CD4-positive, alpha-beta T cell (primary cell): ENCODE measurements at places on chromosomes 2 and 18.

DNA sequence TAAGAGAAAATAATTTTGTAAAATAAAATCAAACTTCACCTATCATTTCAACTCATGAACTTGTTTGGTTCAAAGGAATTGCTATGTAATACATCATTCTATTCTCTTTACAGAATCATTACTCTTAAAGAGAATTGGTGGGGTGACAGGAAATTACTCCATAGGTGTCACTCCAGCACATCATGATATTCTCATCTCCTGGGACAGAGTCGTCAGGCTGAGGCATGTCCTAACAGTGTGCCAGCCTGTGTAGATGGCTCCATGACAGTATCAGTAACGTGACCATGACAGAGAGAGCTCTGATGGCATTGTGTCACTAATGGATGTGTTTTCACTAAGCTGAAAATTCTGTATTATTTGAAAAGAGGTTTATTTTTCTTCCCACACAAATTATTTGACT, 13.9 kb downstream of the SPATS2L start:
- no peak for DNase-seq

DNA sequence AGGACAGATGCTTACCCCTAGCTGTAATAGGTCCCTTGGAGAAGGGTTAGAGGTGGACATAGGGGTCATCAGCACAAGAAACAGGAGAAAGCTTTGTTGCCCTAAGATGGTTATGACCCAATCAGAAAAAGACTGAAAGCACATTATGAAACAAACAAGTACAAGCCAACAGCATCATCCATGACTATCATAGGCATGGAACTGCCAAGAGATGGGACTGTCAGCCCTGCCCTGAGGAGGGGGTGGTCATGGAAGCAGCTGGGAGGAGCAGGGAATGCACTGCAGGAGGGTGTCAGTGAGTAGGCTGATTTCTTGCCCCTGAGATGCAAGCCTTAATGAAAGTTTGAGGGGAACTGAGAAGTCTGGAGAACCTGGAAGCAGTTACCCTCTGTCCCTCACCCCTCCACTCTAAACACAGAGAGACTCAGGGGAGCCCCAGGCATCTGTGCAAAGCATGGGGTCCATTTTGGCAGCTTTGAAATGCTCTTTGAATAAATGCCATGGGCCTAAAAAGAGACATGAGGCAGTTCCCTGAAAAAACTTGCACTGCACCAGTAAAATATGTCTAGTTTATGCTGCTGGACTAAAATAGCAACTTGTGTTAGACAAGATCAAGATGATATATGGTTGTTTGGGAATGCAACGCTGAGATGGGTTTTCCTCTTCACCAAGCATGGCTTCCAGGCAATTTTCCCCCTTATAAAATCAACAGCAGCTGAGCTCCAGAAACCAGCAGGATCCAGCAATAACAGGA, 122.7 kb upstream of the ZFP36L2 start:
- DNase-seq: no peak

- no peak for DNase-seq
Measured at GRCh38 chr2:206937555-206937954, 1.8 kb upstream of the CPO start.

DNA sequence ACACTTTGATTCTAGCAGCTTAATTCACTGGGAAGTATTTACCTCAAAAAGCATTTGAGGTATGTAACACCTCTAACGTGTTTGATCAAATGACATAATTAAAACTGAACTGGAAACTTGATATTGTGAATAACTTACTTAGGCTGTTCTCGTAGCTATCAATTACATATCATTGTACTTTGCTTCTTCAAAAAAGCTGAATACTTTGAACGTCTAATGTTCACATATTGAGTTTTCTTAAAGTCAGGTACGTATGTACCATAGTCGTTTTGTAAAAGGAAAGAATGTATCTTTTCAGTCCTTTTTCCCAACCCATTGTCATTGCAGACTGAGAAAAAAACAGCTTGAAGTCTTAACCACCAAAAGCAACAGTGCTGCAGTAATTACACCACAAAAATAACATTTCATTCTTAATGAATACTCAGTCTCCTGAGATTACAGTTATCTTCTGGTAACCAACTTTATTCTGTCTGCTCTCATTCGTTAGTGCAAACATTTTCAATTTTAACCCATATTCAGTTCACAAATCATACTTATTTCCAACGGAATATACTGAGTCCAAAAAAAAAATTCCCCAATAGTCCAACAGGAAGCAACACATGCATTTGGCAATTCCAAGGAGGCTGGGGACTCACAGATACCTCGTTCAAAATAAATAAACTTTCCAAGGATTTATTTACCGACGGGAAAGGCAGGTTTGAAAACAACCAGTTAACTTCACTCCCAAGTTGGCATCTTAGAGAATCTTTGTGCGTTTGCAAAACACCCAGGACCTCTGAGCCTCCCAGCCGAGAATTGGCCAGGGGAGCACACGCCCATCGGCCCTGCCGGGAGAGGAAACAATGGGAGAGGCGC, 1.1 kb downstream of the CHN1 start:
- DNase-seq: peak; percentile 4

GRCh38 chr2:240219208-240219890, 78.9 kb upstream of the OTOS start:
- DNase-seq: no peak

DNA sequence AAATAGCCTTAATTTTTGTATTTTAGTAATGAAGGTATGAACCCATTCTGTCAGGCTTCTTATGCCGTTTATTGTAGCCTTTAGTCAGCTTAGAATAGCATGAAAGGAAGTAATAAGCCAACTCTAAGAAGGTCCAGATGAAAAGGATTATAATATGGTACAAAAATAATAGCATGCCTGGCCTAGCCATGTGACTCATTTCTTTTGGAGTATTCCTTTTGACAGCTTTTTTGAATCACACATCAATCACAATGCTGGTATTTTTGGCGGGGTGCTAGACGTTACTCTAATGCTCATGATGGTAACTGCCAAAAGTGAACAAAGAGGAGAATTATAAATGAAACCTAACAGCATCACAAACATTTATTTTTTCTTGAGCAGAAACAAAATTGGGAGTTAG, 19.9 kb downstream of the FMNL2 start:
- DNase-seq: no peak

- DNase-seq: no peak
Measured at GRCh38 chr2:55165626-55166025, 66.5 kb downstream of the CLHC1 start.

DNA sequence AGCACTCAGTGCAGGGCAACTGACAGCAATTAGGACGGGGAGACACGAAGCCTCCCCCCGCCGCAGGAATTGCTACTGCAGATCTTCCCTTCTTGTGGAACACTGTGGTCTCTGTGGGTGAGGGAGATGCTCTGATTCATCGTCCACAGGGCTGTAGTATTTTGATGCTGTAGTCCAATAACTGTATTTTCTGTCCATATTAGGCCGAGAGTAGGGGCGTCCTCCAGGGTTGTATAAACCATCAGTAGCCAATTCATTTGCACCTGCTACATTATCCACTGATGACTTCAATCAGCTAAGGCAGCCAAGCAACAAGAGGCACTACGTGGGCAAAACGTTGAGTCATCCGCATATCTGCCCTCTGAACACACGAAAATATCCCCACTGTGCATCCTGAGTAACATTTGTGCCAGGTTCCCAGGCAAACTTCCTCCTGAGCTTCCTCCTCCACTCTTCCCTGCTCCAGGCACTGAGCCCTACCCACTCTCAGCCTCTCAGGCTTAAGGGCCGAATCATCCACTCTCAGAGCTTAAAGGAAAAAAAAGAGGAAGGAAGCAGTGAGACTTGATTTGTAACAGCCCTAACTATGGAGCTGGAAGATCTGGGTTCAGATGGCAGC, 62.1 kb downstream of the LBH start:
- no peak for DNase-seq

- DNase-seq: no peak
Measured at GRCh38 chr2:55869637-55870325, 53.8 kb downstream of the EFEMP1 start.

DNA sequence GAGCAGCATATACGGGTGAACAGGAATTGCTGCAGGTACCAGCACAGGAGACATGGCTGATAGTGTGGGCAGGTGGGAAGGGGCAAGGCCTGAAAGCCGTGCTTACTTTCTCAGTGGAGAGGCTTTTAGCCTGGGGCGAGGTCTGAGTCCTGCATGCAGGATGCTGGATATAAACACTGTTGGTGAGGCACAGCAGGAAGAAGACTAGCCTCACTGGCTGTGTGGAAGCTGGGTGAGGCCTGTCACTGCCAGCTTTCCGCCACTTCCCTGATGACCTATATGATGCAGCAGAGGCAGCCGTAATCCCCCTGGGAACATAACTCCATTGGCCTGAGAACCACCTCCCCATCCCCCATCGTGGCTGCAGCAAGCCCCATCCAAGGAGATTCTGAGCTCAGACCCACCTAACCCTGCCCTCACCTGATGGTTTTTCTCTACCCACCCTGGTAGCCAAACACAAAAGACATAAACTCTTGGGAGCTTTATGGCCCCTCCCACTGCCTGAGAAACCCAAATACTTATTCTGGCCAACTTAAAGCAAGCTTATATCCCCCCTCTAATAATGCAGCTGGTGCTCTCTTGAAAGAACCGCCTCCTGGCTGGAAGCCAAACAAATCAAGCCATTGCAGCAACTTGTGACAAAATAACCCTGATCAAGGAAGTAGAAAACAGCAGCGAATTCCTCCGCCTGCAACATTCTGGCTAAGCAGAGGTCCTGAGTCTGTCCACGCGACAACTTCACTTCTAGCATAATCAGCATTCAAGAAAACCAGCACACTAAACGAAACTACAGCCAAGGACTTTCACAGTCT, 54.6 kb upstream of the DSC1 start:
- DNase-seq: no peak

- DNase-seq: no peak
Measured at GRCh38 chr2:78541088-78541450, 484.4 kb upstream of the REG3G start.

DNA sequence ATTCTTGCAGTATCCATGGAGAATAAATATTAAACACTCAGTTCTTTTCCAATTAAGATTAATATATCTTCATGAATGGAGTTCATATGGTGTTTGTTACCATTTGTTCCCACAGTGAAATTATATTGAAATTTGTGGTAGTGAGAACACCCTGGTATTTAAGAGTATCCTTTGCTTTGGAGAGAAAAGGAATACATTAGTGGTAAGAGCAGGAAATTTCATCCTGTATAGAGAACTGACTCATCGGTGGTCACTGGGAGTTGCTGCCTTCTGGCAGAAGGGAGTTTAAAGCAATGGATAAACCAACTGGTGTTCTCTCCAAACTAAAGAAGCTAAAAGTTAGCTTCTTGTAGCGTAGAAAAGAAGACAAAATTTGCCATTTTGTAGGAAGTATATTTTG, 107.3 kb downstream of the MYO1B start:
- DNase-seq: no peak

DNA sequence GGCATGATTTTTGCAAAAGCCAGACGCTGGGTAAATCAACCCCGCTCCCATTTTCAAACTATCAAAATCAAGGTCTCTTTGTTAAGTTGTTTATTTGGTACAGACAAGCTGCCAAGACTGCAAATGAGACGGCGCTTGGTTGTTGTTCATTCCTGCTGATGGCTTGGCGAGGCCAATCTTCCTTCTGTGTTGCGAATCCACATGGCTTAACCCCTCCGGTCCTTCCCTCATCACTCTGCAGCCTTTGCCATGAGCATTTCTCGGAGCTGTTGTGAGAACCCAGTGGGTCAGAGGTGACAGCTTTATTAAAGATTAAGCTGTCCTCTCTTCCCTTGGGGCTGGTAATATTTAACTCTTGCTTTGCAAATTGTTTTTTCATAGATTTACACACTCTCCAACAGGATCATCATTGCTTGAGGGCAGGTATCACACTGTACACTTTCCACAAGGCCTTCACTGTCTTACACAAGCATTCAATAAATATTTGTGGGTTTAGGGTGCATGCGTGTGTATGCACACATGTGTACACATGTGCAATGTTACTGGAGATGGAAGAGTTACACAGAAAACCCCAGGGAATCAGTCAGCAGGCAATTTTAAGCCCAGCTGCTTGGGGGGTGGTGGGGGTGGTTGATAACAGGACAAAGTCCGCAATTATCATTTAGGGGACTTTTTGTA, 27.8 kb upstream of the KCNF1 start:
- no peak for DNase-seq

- no peak for DNase-seq
Measured at GRCh38 chr2:20186078-20186854, 38.7 kb downstream of the SDC1 start.

GRCh38 chr2:88837511-88838160, 146.2 kb downstream of the RPIA start:
- no peak for DNase-seq

DNA sequence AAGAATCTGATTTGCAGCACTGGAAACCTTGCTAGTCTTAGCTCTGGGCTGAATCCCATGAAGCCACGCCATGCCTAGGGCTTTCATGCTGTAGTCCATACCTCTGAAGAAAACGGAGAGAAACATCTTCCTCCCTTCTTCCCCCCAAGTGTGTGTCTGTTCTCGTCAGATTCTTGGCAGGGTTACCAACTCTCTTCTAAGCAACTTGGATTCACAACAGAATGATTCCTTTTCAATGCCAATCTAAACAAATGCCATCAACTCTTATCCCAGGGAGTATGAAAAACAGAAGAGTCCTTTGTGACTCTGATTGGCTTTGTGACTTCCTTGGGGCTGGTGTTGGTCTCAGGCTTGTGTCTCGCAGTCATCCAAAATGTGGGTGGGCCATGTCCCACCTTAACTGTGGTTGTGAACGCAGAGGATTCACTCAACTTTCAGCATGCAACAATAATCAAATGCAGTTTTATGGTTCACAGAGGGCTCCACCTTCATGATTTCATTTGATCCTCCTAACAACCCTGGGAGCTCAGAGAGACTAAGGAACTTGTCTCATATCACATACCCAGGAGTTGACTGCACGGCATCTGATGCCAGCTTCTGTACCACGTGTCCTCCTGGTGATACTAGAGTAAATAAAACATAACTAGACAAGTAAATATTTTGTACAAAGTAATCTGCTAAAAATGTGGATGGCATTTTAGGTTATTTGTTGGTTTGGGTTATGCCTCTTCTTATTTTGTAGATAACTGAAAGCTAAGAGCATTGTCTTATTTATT, 186.0 kb upstream of the TNP1 start:
- no peak for DNase-seq

DNA sequence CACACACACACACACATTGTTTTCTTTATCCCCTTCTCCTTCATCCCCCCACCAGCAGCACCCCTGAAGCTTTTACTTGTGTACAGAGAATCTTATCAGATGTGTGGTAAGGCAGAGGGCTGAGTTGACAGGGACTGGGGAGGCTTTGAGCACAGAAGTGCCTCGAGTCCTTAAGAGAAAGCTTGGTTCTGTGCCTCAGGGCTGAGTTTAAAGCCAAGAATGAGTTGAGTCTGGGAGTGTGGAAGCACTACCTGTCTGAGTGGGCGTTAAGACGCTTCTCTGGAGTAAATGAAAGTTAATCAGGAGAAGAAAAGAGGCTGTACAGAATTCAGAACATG, 2.7 kb downstream of the ID2 start:
- DNase-seq: no peak
